ENCODE measurements at places on chromosomes 2 and 18.

DNA sequence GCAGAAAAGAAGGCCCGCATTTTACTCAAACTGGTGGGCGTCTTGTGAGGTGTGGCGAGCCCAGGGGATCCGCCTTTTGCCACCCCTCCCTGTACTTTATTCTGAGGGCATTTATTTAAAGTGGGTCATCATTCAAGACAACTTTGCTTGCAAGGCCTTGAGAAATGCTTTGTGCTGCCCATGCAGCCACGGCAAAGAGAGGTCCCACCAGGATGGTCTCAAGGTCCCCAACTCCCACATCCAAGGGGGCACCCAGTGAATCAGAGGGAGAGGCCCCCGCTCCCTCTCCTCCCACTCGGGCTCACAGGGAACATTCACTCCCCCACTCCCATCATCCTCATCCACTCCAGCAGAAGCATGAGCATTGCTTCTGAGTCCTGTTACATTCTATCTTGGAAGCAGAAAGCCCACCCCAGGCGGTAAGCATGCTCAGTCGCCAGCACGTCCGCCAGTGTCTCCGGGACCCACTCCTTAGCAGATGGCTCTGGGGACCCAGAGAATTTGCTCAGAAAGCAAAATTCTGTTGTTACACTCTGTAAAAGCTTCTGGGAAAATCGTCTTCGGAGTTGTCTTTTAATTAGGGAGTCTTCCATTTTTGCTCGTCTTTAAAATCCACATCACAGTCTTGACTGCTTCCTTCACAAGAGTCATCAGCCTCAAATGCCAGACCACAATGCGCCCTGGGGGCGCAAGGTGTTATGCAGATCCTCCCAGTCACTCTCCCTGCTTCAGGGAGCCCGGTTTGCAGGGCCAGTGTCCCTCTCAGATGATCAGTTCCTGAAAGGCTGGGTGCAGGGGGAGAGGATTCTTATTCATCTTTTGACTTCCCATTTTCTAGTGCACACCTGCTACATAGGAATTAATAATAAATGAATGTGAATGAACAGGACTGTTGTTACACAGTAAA is 99.4 kb upstream of the NCK2 start:
- no peak for DNase-seq

DNA sequence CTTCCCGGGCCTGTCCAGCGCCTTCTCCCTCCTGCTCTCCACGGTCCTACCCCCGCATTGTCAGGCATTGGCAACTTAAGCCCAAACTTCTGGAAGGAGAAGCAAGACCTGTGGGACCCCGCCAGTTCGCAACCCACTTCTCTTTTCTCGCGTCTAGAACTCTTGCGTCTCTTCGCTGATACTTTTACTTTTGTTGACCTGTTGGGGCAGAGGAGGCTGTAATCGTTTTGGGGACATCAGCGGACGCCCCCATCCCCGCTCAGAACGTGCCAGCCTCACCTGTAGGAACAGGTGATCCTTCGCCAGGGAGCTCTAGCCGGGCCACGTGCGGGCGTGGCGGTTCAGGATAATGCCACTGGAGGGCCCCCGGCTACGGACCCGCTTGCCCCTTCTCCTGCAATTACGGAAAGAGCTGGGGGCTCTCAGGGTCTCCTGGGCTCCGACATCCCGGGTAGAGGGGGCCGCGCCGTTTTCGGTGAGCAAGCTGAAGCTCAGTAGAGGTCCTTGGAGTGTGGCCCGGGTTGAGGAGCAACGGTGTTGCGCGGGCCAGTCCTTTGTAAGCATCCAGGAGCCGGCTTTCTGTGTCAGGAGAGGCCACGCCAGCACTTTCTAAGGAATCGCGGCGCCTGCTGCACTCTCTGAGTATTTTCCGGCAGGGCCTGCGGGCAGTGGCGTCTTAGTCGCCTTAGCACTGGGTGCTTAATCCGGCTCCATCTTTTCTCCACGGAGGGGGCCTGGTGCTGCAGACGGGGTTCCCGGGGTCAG is 1.6 kb downstream of the MTCL1 start:
- DNase-seq = peak; percentile 28

DNA sequence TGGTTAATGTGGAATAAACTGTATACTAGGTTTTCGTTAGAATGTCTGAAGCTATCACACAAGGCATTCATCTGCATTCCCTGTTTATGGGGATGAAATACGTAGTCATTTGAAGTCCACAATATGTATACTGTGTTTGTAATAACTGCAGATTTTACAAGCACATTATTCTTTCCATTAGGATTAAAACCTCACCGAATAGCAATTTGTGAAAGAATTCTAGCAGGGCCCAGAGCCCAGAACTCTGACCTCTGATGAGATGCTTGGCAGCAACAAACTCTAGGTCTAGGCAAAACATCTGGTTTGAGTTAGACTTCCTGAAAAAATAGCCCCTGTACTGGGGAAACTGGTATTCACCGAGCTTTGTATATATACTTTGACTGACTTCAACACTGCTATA is 158.2 kb downstream of the SRBD1 start:
- DNase-seq = no peak

GRCh38 chr2:166901336-166901735 is 13.1 kb downstream of the XIRP2 start:
- DNase-seq = no peak

DNA sequence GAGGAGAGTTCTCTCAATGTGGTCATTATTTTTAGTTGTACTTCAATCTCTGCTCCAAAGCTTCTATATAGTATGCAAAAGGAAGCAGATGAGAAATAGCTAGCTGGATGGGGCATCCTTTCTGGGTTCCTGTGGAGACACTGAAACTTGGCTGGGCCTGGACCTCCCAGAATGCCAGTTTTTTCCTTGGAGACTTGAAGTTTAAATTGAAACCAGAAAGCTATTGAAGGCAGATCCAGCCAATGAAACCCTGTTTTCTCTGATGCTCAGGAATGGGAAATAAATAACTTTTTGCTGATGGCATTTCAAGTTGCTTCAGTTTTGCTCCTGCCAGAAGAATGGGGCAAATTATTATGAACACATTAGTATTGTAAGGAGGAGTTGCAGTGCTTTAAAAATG is 2.9 kb downstream of the SETBP1 start:
- DNase-seq = no peak

DNA sequence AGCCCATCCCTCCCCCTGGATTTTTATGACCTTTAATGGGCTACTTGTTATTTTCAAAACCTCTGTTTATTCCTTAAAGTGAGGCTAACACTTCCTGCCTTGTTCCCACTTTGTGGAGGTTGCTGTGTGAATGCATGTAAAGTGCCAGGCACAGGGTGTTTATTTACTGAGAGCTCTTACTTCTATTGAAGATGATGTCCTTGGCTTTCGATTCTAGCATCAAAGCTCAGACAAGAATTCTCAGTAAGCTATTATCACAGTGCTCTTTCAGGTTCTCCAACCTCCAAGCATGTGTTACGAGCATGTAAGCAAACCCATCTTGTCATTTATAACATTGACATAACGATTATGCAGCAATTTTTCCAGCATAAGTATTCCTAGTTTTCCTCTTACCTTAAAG is 44.2 kb downstream of the DPYSL5 start:
- no peak for DNase-seq

DNA sequence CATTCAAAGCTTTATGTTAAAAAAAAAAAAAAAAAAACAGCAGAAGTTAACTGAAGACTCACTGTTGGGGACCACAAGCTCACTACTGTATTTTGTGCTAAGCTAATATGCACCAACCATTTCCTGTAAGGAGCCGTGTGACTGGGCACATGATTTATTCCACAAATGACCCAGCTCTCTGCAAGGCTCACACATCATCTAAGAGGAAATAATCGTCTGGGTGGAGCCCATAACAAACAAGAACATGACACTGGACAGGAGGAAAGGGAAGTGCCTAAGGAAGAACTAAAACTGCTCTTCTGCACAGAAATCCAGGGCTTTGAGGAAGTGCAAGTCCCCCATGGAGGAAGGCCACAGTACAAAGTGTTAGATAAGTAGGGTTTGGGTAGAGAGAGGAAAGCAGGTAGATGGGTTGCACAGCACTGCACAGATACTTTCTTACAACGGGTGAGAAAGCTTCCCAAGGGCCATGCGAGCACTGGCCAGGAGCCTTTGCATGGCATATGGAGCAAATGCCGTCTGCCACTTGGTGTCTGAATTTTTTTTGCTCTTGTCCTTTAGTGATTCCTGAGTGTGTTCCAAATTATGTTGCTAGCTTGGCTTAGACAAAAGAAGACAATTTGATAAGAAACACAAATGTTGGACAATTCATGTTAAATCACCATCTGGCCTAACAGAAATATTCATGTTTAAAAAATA is 24.4 kb downstream of the NFE2L2 start:
- DNase-seq = peak; percentile 15

GRCh38 chr2:51723691-51724090 is 691.8 kb upstream of the NRXN1 start:
- no peak for DNase-seq

- no peak for DNase-seq
These were observed 97.7 kb downstream of the TMEM17 start for GRCh38 chr2:62408241-62408677.

GRCh38 chr2:179417436-179417949 is 152.9 kb upstream of the SESTD1 start:
- DNase-seq = no peak

GRCh38 chr18:56651771-56652092 is 573 bp downstream of the WDR7 start:
- DNase-seq = no peak

DNA sequence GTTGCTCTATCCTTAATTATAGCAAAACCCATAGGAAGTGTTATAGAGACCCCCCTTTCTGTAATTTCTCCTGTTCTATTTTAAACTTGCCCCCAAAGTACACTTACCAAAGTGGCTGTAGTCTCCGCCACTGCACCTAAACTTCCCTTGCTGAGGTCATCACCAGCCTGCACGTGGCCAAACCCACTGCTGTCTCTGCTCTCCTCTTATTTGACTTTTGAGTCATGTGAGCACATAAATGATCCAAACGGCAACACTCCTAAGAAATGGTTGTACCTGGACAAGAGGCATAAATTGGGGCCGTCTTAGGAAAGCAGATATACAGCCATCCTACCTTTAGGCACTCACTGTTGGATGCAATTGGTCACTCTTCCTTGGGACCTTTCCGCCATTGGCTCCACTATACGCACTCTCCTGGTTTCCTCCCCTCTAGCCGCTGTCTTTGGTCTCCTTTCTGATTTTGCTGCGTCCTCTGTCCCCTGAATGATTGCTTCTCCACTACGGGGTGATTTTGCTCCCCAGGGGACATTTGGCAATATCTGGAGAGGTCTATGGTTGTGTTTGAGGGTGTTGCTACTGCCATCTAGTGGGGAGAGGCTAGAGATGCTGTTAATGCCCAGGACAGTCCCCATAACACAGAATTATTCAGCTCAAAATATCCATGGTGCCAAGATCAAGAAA is 19.2 kb upstream of the IL36G start:
- peak; percentile 67 for DNase-seq

GRCh38 chr2:27441958-27442919 is at the start of gene KRTCAP3:
TSS of gene KRTCAP3 (plus strand) at chr2:27442381. CDS start at chr2:27442413, 32 bp downstream.
- DNase-seq = peak; percentile 80

DNA sequence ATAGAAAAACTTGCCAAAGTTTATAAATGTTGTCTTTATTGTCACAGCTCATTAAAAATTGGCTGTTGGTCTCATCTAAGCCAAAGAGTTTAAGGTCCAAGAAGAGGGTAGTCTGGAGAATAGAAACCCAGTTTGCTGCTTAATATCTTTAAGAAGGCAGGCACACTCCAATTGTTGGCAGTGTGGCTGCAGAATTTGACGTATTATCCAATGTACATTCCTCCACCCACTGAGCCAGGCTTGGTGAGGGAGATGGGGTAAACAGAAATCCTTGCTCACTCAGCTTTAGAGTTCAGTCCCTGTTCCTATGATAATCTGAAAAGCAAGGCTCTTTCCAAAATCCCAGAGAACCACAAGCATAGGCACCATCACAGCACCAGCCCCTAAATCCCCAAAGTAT is 10.7 kb upstream of the ADD2 start:
- DNase-seq = no peak

- no peak for DNase-seq
These were observed 186.4 kb upstream of the COL3A1 start for GRCh38 chr2:188787658-188788240.

- no peak for DNase-seq
These were observed 53.9 kb upstream of the CD302 start for GRCh38 chr2:159851941-159852340.

GRCh38 chr18:51660188-51660715 is 462.8 kb upstream of the MEX3C start:
- no peak for DNase-seq

GRCh38 chr2:37583867-37584266 is 87.6 kb downstream of the CDC42EP3 start:
- DNase-seq = no peak

DNA sequence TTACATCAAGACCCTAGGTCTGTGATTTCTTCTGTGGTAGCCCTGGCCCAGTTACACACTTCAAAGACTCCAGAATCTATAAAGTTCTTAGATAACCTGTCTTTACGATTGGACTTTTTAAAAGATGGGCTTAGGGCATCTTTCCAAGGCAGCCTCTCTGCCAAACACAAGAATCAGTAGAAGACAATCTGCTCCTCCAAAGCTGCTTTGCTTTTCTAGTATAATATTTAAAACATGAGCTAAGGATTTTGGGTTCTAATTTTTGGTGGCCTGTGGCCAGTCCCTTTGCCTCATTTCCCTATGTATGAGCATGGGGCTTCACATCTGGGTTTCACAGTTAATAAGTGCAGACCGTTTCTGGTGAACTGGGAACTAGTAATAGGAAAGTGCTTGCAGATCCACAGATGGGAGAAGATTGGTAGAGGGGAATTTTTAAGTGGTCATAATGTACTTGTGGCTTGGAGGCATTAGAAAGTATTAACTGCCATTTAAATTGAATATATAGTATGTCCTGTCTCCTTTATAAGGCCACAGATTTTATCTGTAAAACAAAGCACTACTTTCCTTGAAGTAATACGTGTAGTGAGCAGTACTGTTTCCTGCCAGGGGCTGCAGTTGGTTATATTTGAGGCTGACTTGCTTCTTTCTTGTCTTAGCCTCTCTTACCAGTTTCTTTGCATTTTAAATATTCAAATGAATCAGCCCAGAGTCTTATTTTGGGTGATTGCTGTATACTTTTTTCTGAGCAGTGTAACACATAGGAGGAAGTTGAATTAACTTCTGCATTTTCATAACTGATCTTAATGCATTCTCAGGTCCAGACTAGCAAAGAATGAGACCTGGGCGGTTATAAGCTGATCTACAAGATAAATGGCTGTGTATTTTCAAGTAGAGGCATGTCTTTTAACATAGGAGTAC is 1.5 kb downstream of the ARPC2 start:
- peak; percentile 75 for DNase-seq

DNA sequence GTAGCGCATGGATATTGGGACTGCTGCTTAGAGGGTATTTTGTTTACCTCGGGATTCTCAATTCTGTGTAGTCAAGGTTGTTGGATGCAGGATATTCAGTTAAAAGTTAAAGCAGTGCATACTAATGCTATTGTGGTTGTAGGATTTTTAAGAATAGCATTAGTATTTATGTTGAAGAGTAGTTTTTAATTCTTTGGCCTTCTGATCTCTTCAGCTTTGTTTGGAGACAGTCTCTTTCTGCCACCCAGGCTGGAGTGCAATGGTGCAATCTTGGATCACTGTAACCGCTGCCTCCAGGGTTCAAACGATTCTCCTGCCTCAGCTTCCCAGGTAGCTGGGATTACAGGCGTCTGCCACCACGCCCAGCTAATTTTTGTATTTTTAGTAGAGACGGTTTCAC is 1.5 kb downstream of the RHBDD1 start:
- no peak for DNase-seq

- DNase-seq = no peak
These were observed 21.8 kb upstream of the TANK start for GRCh38 chr2:161138429-161138828.

Data from GM20000 (cell line).